GM12878 (cell line): ENCODE measurements at places on chromosomes 16 and 17. TPM values are rescaled to one million over a fixed set of nuclear protein-coding genes. Genes with fewer than 3 reads are reported as not detected.

The CDH1 gene
- total RNA-seq: 30.6 and 42.7 TPM in 2 replicates

The KRTAP4-2 gene
- not detected in 2 replicates for total RNA-seq

The NLK gene
- total RNA-seq: 15.9 and 16.0 TPM in 2 replicates

The ADAMTS18 gene
- not detected in 2 replicates for total RNA-seq

The SALL1 gene
- 0.08 TPM in 1 of 2 replicates, not detected in the other for total RNA-seq

The KRT12 gene
- total RNA-seq: not detected in 2 replicates

The CES3 gene
- 1.9 and 3.1 TPM in 2 replicates for total RNA-seq

The PLXDC1 gene
- not detected in 2 replicates for total RNA-seq

The KCNH4 gene
- 0.19 and 0.26 TPM in 2 replicates for total RNA-seq

The TRPV3 gene
- total RNA-seq: 3.6 and 5.2 TPM in 2 replicates

The CACNG1 gene
- total RNA-seq: not detected in 2 replicates

The MFAP4 gene
- 0.13 and 0.28 TPM in 2 replicates for total RNA-seq

The NPIPB9 gene
- 0.80 and 1.6 TPM in 2 replicates for total RNA-seq

DNA sequence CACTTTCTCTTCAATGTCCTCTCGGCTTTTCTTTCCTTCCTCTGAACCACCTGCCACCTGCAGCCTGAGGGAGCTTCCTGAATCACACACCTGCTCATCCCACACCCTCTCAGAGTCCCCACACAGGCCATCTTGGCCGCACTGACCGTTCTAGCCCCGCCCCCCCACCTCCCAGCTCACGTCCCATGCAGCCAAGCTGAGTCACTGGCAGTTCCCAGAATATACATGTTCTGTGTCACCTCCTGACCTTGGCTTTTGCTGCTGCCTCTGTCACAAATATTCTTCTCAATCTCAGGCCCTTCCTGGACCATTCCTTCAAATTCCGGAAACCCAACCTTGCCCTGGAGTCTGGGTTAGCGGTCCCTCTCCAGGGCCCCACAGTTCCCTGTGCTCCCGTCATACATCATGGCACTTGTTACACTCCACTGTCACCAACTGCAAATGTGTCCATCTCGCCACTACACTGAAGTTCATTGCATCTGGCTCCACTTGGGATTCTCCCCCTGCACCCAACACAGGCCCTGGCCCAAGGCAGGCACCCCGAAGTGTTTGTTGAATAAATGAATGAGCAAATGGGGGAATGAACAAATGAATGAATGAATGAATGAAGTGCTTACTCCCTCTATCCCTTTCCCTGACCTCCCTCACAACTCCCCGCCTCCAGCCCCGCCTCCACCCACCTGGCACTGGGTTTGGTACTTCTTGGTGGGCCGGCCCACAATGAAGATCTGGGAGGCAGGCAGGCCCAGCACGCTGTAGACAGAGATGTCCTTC, 12.8 kb downstream of the PIMREG start:
- no peak for DNase-seq

DNA sequence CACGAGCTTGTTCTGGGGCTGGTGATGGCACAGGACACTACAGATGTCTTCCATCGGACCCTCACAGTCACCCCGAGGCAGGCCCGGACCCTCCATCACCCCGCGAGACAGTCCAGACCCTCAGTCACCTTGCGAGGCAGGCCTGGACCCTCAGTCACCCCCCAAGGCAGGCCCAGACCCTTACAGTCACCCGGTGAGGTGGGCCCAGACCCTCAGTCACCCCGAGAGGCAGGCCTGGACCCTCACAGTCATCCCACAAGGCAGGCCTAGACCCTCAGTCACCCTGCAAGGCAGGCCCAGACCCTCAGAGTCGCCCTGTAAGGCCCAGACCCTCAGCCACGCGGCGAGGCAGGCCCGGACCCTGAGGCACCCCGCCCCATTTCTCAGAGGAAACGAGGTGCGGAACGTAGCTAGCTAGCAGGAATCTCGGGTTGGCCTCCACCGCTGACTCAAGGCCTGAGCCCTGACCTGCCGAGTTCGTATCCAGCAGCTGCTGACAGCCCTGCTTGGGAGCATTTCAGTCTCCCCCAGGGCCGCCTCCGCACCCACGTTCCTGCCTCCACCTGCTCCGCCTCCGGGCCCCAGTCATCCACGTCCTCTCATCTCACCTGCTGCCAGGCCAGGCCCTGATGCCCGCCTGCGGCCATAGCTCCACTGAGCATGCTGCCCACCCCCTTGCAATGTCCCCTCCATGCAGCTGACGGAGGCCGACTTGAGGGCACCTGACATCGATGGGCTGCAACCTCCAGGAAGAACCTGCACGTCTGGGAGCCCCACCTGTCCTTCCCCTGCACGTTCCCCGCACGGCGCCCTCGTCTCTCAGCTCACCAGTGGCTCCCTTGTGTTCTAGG, 28.7 kb downstream of the RPH3AL start:
- DNase-seq: no peak

DNA sequence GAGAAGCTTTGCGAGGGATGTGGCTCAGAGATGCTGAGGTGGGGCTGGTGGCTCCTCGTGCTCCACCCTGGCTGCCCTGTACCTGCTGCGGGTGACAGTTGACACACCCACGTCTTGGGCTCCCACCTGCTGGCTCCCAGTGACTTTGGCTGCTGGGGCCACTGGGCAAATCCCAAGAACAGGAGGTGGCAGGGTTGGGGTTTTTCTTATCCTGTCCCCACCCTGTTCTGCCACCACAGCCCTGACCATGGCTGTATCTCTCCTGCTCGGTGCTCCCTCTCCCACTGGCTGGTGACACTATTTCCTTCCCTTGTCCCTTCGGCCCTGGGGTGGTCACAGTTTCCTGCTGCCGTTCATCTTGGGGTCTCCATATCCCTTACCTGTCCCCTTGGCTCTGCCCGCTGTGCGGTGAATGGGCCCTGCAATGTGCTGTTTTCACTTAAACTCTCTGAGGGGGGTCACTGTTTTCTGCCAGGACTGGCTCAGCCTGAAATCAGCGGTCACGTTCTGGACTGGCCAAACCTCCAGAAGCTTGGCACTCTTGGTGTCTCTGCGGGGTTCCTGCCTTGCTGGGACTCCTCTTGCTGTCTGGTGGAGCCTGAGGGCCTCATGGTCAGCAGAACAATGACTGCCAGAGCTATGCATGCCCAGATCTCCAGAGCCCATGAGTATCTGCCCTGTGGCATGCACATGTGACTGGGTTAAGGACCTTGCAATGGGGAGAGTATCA, 144.2 kb downstream of the IRF8 start:
- DNase-seq: no peak

GRCh38 chr16:79972053-79972704, 371.6 kb upstream of the MAF start:
- DNase-seq: no peak

DNA sequence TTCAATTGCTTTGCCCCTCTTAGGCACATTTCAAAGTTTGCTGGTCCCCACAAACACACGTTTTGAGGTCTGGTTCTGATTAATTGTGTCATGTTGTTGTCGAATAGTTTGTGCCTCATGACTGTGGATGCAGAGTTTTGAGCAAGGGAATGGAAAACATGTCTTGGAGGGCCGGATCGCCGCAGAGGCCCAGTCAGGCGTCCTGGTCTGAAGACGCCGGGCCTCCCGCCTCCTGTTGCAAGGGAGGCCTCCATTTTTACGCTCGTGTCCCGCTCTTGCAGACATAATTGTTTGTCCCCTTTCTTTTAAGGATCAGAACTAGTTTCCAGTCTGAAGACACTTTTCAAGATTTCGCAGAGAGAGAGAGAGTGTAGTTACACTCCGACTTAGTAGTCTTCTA, 3.2 kb downstream of the NTN1 start:
- no peak for DNase-seq

DNA sequence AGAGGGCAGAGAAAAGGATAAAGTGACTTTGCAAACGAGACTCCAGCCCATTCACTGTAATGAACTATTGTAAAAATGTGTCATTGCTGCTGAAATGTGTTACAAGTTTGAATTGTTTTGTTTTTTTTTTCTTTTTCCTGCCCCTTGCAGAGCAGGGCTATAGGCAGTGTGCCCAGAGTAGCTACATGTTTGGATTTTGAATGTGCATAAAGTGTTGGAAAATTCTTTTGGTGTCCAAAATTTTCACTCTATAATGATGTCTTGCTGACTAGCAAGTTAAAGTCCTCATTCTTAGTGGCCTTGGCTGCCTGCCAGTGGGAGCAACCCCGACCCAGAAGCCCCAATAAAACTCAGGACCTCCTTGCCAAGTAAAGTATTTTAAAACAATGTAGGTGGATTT, 66.5 kb downstream of the IGF2BP1 start:
- no peak for DNase-seq

- DNase-seq: no peak
Measured at GRCh38 chr17:18323007-18323406, 7.9 kb downstream of the SMCR8 start.

DNA sequence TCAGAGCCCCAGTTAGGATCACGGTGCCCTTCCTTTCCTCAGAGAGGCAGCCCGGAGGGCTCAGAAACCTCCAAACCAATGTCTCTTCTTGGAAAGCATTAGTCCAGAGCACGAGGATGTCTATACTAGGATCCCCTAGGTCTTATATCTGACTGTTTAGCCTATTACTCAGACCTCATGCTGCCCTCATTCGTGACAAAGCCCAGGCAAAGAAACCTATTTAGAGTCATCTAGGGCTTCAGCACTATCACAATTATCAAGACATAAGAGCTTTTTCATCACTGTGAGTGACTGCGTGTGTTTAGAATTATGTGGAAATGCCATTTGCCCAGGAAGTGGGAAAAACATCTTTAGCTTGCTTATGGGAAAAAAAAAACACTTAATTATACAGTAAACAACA, 159.8 kb upstream of the NOL11 start:
- no peak for DNase-seq

GRCh38 chr16:28556914-28557320, 3.2 kb downstream of the SGF29 start:
- no peak for DNase-seq

GRCh38 chr17:78709751-78710181, 72.3 kb downstream of the CYTH1 start:
- no peak for DNase-seq

GRCh38 chr17:57407287-57408070, 151.2 kb downstream of the MSI2 start:
- DNase-seq: no peak

DNA sequence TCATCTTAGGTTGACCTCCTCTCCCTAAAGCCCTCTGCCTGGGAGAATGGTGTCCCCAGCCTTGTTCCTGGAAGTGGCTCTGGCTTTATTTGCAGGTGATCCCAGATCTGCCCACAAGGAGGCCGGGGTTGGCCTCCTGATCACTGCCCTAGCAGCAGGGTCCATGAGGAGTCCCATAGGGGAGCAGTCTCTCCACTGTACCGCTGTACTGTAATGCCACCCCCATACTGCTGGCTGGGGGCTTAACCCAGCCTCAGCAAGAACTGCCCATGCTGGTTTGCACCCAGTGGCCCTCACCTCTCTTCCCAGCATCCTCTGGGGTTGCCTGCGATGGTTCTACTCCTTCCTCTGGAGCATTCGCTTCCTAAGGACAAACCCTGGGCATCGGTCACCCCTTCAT, 39.1 kb downstream of the PSME3IP1 start:
- DNase-seq: no peak

GRCh38 chr17:28675980-28676379, 14.0 kb downstream of the SUPT6H start:
- no peak for DNase-seq

- DNase-seq: no peak
Measured at GRCh38 chr17:64992325-64992802, 64.2 kb downstream of the GNA13 start.

DNA sequence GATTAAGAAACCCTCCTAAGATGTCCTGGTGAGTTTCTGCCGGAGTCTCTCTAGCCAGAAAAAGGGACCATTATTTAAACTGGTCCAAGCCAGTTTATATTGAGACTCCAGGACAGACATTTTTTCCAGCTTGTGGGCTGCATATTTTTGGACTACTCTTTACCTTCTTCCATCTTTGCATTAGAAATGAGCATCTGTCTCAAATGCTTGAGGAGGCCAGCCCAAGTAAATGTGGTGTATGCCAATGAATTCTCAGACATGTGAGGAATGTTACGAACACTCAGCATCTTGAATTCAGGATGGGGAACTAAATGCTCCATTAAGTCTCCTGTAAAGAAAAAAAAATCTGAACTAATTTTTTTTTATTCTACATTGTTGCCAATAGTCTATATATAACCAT, 18.4 kb downstream of the TUBD1 start:
- no peak for DNase-seq

GRCh38 chr17:33389504-33390135, 96.5 kb upstream of the ASIC2 start:
- DNase-seq: no peak

DNA sequence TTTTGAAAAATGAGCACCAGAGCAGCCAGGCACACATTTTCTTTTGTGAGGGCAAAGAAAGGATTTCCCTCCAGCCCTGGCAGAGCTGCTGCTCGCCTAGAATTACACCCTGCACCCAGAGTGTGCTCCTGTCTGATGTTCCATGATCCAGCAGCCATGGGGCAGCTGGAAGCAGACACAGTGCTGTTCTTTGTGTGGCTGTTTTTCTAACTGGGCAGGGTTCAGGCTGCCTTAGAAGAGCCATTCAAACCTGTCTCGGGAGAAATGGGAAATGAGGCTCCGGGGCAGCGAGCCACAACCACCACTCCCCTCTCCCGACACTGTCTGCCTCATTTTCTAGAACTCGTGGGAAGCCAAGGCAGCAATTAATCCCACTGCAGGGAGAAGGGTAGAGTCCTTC, 28.9 kb downstream of the LITAF start:
- DNase-seq: no peak

- DNase-seq: no peak
Measured at GRCh38 chr16:77910021-77910420, 112.3 kb upstream of the CLEC3A start.

- DNase-seq: no peak
Measured at GRCh38 chr17:2174468-2175293, 119.8 kb downstream of the HIC1 start.

DNA sequence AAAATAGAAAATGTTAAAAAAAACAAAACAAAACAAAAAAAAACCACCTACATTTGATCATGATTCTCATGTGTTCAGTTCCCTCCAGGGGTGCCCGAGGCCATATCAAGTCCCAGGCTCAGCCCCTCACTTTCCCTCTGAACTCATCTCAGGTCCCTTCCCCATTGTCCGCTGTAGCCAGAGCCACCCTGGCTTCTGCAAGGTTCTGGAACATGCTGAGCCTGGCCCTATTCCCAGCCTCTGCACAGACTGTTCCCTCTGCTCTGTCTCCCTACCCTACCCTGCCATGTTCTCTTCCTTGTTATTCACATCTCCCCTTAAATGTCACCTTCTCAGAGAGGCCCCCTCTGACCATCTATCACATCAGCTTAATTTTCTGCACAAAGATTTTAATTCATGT, 46.9 kb downstream of the TK2 start:
- no peak for DNase-seq

GRCh38 chr17:48314716-48315115, 115.3 kb downstream of the SKAP1 start:
- DNase-seq: no peak

DNA sequence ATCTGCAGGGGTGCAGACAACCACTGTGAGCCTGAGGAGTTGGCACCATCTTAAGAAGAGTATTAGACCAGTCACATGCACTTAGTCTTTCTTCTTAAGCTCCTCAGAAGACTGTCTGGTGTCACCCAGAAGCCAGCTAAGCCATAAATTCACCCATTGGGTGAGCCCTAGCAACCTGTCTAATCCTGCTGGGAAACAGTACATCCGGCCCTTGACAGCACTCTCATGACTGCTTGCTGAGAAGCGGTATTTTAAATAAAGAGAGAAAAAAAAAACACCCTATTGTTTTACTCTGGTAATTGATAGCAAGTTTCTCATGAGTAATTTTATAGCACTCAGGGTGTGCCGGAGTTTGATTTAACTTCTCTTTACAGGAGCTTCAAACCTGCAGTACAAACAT, 134.7 kb downstream of the SOX9 start:
- DNase-seq: no peak
